Stimulated activated CD4-positive, alpha-beta T cell treated with anti-CD3 and anti-CD28 coated beads, Interleukin-15, amount 100 ng/mL, for 1 hour (primary cell): ENCODE measurements at places on chromosomes 3 and 15.

- DNase-seq = no peak
These were observed 195.2 kb upstream of the DPPA4 start for GRCh38 chr3:109532257-109533216.

DNA sequence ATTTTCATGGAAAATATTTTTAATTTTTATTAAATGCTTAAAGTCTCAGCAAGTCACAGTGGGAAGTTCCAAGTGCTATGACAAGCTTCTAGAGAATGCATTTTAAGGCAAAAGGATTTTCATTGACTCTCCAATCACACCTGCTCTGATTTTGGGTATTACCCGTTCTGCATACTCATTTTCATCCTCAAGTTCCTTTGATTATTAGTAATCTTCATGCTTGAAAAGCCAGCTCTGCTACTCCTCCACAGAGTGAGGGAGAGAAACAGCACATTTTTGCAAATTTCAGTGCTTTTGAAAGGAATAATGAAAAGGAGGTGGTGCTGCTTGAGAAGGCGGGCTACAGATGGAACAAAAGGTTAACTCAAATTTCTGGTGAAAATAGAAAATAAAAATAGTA is 450.7 kb downstream of the NSUN3 start:
- DNase-seq = no peak

GRCh38 chr15:66620744-66621344 is 55.0 kb upstream of the LCTL start:
- no peak for DNase-seq

GRCh38 chr15:22980189-22981050 is at the start of gene CYFIP1:
Gene CYFIP1 (minus strand): TSS chr15:22980368. CDS start chr15:22947285, 33,083 bp downstream.
- no peak for DNase-seq

DNA sequence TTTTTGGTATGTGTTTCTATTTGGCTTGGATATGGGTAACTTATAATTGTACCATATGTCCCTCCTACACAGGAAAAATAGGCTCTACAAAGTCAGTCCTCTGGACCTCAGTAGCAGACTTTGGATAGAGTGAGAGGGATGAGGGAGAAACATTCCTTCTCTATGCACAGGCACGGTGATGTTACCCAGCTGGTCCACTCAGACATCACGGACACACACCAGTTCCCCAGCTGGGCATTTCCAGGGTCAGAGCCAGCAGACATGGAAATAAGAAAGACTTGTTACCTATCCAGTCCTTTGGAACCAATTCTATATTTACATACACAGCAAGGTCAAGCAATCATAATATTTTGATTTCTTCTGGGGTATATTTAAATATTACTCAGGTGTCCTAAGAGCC is 433.1 kb upstream of the KCNMB2 start:
- DNase-seq = no peak

GRCh38 chr15:99333413-99333812 is 82.1 kb downstream of the LRRC28 start:
- DNase-seq = no peak

DNA sequence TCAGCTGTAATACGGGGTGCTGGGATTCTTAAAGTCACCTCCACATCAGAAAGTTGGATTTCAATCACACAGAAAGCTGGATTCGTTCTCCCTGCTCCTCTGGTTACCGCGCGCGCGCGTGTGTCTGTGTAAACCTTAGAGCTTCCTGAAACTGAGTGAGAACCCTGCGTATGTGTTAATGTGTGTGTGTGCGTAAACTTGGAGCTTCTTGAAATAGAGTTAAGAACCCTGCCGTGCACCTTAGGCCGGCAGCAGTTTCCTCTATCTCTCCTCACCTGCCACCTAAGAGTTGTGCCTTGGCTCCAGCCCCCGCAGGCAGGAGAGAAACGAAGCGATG is 531 bp downstream of the LZTFL1 start:
- no peak for DNase-seq

GRCh38 chr3:109336291-109336861 is 970 bp downstream of the DPPA4 start:
- DNase-seq = no peak

GRCh38 chr3:142818651-142819050 is 70.2 kb downstream of the PCOLCE2 start:
- no peak for DNase-seq

DNA sequence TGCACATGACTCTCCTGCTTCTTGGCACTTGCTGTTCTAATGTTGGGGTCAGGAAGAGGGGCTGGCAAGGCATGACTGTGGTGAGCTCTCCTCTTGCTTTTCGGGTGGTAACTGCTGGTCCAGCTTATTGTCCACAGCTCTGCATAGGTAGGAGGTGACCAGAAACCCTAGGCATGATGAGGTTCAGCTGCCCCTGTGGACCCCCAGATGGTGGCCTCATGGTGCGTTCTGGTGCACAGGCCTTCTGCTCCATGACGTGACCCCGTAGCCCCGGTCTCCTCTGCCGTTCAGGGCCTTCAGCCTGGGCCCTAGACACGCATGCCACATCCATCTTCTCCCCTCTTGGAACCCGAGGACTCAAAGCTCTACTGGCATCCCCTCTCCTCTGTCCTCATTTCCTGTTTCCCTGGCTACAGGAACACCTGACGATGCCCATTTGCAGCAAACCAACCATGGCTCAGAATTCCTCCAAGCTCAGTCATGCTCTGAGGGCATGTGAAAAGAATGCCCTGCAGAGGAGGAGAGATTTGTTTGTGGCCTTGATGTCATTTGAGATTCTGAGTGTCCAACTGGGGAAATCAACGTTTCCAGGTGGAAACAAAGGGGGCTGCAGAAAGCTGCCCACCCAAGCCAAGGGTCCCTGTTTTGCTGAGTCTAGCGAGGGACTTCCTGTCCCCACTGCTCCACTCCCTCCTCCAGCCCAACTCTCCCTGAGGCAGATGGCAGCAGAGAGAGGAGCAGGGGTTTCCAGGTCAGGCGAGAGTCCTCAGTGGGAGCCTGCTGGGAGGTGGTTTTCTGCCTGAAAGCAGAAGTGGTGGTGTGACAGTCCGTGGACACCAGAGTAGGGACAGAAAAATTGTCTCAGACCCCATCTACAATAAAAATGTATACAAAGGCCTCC is 198.7 kb upstream of the LYSMD4 start:
- no peak for DNase-seq

- no peak for DNase-seq
These were observed 42.4 kb upstream of the TLE3 start for GRCh38 chr15:70140025-70140542.

DNA sequence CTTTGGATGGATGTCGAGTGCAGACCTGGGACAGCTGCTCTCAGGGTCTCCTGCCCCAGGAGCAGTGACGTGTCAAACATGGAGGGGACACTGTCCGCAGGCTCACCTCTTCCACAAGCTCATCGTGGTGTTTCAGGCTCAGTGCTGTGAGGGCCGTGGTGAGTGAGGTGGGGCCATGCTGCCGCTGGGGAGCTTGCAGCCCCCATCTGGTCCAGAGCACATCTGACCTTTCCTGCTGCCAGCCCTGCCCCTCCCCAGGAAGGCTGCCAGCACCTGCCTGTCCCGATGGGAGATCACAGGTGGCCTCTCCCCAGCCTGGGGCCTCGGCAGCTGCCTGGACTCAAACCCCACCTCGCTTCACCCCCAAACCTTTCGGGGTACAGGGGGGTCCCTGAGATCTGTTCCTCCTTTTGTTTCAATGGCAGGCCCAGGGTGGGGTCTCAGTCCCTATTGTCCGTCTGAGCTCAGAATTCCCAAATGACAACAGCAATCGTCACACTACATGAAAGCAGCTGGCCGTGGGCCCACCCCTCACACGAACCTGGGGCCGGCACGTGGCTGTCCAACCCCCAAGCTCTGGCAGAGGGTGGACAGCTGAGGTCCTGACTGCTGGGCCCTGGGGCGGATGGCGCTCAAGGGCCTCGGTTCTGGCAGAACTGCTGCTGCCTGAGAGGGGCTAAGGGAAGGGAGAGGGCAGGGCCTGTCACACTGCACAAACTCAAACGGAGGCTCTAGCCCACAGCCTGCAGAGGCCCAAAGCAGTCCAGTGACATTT is 65.0 kb upstream of the RPL32 start:
- DNase-seq = no peak

- no peak for DNase-seq
These were observed 1.5 kb downstream of the WHAMM start for GRCh38 chr15:82810890-82811426.

- DNase-seq = no peak
These were observed 147.3 kb downstream of the WNT5A start for GRCh38 chr3:55339819-55340218.

DNA sequence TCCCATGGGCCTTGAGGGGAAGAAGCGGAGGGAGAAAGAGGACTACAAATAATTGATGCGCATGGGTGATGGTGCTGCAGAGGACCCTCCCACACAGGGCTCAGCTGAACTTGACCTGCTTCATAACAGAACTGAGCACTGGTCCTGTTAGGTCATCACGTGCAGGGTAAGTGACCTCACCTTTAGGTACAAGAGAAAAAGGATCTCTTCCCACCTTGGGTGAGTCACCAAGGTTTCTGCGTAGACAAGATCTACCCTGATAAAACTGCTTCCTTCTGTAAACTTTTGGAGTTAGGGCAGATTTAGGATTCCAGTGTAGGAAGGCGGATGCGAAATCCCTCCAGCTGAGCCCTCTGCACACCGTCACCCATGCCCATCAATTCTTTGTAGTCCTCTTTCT is 67.1 kb downstream of the FEM1B start:
- no peak for DNase-seq

DNA sequence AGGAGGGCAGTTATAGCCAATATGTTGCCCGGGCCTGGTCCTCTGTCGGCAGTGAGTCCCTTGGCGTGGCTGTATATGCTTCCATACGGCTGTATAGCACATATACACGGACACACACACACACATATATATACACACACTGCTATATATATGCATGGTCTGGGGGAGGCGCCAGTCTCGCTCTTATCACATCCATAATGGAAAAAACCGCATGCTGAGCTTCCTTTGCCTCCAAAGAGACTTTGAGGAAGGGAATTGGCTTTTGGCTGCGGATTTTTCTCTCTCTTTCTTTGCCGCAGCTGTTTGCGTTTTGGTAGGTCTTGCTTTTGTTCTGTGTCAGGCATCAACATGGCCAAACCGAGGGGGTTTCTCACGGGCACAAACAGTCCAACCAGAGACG is 11.3 kb upstream of the TMEM115 start:
- DNase-seq = no peak

DNA sequence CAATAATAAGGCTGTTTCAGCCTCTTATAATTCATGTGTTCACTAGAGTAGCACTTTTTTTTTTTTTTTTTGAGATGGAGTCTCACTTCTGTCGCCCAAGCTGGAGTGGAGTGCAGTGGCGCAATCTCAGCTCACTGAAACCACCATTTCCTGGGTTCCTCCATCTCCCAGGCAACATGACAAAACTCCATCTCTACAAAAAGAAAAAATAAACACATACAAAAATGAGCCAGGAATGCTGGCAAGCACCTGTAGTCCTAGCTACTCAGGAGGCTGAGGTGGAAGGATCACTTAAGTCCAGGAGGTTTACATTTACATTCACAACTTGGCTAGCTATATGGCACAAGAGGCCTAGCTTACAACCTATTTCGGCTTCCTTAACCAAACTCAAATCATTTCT is 6.8 kb downstream of the USP4 start:
- DNase-seq = no peak

DNA sequence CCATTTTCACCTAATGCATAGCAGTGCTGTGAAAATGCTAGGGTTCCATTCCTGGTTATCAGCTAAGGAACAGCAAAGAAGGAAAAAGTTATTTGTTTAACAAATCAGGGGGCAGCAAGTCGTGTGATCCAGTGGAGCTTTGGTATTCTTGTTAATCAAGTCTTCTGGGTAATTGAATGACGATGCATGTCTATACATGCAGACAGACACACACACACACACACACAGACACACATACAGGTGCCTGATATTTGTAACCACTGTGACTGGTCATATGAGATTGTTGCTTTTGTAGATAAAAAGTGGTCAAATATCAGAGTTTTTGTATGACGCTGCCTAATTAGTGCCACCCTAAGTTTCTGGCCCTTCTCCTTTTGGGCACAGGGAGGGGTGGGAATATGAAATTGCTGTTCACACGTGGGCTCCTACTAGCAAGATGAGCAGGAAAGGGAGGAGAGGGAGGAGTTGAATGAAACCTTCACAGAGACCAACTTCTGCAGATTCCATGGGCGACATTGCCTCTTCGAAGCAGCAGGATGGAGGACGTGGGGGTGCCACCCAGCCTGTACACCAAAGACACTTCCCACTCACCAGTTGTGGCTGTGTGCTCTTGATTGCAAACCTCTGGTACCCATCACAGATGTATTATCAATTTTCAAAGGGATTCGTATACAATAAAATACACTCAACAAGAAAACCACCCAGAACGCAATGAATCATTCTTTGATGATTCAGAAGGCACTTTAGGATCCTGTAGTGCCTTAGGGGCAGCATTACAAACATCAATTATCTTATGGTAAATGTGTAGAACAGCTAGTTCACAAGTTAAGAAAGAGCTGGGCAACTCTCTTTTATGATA is 281.9 kb upstream of the ICE2 start:
- DNase-seq = no peak

GRCh38 chr3:12750223-12750622 is 8.8 kb downstream of the TMEM40 start:
- DNase-seq = no peak

GRCh38 chr15:83685916-83686332 is 32.0 kb downstream of the ADAMTSL3 start:
- no peak for DNase-seq

GRCh38 chr15:60898896-60899295 is 330.2 kb downstream of the RORA start:
- DNase-seq = no peak

DNA sequence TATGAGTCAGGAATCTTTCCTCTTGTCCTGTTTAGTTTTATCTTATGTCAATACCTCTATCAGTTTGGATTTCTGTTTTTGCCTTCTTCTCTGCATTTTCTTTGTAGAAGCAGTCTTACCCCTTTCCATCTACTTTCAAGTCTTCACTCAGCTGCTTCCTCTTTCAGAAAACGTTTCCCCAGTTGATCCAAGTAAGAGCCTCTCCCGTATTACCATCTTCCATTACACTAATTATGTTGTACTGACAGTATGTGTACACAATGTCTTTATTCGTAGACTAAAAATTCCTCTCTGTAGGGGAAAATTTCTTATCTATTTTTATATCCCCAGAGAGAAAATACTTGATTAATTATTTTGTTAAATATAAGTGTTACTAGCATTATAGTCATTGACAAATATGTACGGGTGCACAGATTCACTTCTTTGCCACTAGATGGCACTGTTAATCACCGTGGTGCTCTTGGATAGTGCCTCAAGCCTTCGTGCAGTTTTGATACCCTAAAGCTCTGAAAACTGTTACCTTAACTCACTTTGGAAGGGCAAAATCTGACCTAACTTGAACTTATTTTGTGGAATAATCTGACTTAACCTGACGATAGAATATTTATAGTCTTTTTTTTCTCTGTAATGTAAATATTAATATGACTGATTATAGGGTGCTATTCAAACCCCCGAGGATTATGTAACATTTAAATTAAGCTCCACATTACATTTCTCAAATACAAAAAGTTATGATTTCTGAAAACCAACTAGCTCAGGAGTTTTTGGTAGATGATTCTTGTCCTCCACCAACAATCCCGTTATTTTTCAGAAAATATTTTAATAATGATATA is 74.2 kb upstream of the POU1F1 start:
- no peak for DNase-seq
